OCI-M1 (cell line): ENCODE measurements at places on chromosomes 6 and 20.

GRCh38 chr20:50870561-50871161 lies 60.6 kb downstream of the ADNP start:
- no peak for DNase-seq

- peak; percentile 97 for DNase-seq
Observed at GRCh38 chr20:4038047-4038459, 22.7 kb upstream of the RNF24 start.

DNA sequence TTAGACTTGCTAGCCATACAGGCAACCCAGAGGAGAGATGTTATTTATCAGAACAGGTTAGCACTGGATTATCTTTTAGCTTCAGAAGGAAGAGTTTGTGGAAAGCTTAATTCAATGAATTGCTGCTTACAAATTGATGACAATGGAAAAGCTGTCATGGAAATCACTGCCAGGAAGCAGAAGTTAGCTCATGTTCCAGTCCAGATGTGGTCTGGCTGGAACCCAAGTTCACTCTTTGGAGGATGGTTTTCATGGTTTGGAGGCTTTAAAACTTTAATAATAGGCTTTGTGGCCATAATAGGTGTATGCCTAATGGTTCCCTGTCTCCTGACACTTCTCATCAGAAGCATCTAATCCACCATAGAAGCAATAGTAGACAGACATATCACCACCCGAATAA lies 699.0 kb downstream of the PHF3 start:
- no peak for DNase-seq

DNA sequence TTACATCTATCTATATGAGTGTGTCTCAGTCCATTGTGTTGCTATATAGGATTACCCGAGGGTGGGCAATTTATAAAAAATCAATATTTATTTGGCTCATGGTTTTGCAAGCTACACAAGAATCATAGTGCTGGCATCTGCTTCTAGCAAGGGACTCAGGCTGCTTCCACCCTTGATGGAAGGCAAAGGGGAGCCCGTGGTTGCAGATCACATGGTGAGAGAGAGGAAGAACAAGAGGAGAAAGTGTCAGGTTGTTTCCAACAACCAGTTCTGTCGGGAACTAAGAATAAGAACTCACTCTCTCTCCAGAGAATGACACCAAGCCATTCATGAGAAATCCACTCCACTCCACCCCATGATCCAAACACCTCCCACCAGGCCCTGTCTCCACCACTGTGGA lies 48.2 kb upstream of the TENT5A start:
- DNase-seq = no peak

DNA sequence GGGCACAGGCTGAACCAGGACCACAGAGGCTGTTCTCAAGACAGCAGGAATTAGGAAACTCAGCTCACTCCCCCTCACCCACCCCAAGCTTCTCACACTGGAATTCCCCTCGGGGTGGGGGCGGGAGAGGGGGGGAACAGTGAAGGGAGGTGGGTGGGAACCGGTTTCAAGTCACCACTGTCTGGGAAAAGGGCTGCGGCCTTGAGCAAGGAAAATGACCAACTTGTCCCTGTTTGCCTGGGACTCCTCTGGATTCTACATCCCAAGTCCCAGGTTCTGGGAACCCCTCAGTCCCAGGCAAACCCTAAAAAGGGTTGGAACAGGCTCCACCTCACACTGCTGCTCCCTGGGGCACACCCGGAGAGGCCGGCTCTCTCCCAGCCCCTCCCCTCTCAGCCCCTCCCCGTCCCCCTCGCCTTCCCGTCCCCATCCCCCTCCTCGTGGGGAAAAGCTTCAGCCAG lies 230.7 kb downstream of the TFAP2C start:
- DNase-seq = no peak

DNA sequence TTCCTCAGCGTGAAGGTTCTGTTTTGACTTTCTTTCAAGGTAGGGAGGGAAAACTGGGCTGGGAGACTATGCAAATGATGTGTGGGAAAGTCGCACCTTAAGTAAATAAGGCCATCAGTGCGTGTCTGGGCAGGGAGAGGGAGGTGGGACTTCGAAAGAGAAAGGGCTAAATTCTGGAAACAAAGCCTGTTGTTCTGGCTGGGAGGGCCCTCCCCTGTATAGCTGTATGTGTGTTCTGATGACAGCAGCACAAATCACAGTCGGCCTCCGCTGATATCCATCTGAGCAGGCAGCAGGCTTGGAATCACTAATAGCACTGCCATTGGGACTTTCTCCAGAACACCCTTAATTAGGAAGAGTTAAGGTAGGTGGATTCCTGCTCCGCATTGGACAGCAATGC lies 19.2 kb downstream of the JAG1 start:
- no peak for DNase-seq

GRCh38 chr6:135922174-135922573 lies 70.7 kb downstream of the PDE7B start:
- no peak for DNase-seq

DNA sequence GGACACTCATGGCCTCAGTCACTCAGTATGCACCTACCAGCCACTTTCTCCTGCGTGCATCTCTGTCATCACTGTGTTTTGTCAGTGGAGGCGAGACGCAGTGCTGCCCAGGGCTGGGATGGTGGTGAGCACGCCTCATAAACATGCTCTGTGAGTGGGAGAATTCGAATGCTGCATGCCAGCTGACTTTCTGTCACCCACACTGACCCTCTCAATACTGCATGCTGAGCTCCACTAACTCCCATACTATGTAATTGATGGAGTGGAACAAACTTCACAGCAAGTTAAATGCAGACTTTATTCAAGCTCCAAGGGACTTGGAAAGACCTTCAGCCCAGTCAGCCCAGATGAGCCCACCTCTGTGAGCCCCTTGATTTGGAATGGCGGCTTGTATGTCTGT lies 22.7 kb upstream of the GGTLC1 start:
- DNase-seq = no peak

- no peak for DNase-seq
Observed at GRCh38 chr6:44804546-44805159, 417.1 kb downstream of the CDC5L start.
